Stimulated activated CD4-positive, alpha-beta T cell treated with anti-CD3 and anti-CD28 coated beads, Interleukin-12 subunit alpha, Interleukin-12 subunit beta, amount 100 ng/mL, for 48 hours (primary cell): ENCODE measurements at places on chromosomes 5 and 9.

- no peak for DNase-seq
These were observed 33.5 kb downstream of the ANXA2R start for GRCh38 chr5:43006424-43007202.

DNA sequence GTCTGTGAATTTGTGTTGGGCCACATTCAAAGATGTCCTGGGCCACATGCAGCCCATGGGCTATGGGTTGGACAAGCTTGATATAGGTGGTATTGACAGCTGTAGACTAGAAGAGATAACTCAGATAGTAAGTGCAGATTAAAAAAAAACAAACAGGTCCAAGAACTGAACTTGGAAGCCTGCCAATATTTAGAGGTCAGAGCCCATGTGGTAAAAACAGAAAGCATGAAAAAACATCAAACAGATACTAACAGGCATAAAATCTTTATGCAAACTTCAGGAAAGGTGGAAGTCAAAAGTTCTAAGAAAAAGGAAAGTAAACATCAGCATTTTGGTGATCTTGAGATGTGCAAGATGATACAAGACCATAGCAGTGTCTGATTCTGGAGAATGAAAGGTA, 155.1 kb upstream of the NR4A3 start:
- DNase-seq = no peak

DNA sequence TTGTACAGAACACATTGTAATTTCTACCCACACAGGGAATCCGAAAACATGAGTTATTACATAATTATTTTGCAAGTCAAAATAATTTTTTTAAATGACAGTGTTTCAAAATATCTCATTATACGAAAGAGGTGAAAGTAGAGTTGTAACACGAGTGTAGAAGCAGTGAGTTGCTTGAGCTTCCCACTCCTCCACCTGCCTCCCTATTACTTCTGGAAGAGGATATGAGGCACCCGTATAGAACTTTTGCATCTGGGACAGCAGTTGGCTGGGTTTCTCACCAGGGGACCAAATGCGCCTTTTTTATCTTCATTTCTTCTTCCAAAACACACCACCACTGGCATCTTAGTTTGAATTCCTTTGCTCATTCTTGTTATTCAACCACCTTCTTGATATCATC, 779.0 kb upstream of the COX7C start:
- no peak for DNase-seq

- no peak for DNase-seq
These were observed 4.8 kb upstream of the SLC2A8 start for GRCh38 chr9:127392166-127392565.

DNA sequence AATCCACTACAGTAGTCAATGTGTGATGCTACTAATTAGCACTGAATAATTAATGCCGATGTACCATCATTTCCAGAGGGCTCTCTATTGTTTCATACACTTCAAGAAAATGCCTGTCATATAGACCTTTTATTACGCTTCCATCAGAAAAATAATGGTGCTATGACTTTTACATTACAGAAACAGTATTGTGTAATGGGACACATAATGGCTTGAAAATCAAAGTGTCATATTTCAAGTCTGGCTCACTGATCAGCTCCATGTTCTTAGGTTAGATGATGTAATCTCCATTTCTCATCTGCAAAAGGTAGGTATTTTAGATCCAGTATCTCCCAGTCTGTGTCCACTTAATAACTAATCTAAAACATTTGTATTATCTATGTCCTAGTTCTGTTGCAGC, 990.6 kb upstream of the TYRP1 start:
- no peak for DNase-seq

GRCh38 chr5:4625206-4625896, 514.8 kb upstream of the ADAMTS16 start:
- DNase-seq = no peak

- no peak for DNase-seq
These were observed 55.3 kb upstream of the CLINT1 start for GRCh38 chr5:157914151-157914788.

DNA sequence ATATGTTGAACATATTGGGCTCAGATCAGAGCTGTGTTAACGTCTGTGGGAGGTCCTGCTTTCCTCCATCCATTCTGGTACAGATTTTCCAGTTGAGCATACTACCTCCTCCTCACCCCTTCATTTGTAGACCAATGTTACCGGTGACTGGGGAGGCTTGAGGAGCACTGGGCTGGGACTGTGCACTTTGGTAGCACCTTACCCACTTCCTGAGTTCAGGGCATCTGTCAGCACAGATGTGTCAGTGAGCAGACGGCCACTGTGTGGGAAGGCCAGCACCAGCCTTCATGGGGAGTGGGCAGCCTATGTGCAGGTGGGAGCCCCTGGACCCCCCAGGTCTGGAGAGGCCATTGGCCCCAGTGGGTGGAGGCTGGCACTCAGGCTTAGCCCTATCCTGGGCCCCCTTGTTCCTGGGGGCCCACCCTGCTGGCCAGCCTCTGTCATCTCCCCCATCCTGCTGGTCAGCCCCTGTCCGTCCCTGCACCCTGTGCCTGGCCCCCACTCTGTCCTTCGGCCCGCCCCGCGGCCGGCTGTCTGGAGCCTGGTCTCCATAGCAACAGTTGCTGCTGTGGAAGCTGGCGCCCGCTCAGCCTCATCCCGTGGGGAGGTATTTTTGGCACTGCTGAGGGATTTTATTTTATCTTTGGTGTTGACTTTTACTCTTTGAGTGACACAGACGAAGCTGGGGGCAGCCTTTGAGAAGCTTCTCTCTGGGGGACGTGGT, 21.3 kb downstream of the WNK2 start:
- DNase-seq = no peak

- DNase-seq = no peak
These were observed 89.2 kb upstream of the CAST start for GRCh38 chr5:96572864-96573512.

DNA sequence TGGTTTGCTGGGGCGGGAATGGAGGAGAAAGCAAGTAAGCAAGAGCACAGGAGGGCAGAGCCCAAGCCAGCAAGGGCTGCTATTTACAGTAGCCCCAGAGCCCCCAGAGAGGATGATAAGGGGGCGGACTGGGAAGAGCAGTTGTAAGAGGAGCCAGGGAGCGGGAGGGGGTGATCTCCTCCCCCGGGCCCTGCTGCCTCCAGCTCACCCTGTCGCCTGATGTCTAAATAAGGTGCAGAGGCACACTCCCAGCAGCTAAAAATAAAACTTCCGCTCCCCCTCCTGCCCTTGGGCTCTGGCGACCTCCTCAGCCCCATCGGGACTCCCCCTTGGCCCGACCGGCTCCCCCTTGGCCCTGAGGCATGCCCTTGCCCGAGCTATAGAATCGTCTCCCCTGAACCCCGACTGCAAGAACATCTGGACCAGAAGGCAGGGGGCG, 14.4 kb upstream of the CCDC69 start:
- no peak for DNase-seq

DNA sequence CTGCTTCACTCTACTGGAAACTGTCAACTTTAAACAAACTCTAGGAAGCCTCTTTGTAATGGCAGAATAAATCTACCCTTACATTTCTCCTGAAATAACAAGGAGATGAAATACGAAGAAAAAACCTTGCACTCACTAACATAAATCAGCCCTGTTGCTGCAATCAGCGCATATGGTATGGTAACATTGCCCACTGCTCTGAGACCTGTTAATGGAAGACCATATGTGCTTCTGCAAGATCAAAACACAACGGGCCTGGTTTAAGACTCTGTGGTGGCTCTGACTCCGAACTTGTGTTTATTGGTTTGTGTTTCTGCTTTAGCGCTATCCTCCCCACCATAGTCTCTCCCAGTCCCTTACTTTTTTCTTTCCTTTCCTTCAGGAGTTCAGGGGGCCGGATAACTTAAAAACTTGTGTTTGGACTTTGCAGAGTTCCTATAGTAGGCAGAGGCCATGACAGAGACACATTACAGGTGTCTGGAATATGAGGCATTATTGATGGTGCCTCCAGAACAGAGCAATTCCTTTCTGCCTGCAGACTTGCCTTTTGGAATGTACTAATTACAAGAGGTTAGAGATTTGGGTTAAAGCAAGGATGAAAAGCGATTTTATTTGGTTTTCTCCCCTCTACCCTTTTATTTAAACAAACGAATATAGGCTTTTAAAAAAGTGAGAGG, 110.8 kb downstream of the PSAT1 start:
- no peak for DNase-seq

DNA sequence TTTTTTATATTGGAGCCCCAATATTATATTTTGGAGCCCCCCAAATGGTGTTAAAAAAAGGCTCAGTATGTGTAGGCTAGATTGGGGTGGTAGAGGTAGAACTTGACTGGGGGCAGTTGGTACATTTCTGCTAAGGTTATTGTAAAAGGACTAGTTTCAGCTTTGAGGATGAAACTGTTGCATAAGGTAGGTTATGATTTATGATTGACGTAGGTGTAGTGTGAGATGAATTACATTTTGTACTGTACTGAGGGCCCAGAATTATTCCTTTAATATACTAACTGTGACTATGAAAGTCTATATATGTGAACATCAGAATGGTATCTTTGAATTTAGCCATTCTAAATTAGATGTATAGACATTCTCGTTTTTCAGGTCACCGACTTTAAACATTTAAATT, 3.6 kb downstream of the RIC1 start:
- DNase-seq = no peak

DNA sequence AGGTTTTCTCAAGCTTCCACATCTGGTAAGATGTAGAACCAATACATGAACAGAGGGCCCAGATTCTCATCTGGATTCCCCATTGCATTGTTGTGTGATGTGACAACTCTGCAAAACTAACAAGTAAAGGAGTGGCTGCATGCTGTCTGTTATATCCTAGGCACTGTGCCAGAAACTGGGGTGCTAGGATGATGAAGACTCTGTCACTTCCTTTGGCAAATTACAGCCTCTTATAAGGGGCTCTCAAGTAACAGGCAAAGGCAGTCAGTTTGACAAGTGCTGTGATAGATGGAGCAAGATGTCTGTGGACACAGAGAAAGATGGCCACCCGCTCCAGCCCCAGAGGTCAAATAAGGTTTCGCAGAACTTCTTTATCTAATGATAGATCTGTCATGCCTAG, 115.7 kb downstream of the PAPPA start:
- no peak for DNase-seq

GRCh38 chr5:72206160-72206559, 98.9 kb downstream of the MAP1B start:
- DNase-seq = no peak

- DNase-seq = no peak
These were observed 957.3 kb downstream of the CDH12 start for GRCh38 chr5:21895766-21896350.

GRCh38 chr9:136944519-136945332, at the start of the genes C8G and FBXW5:
Gene C8G, plus strand, starts transcription at chr9:136945243. Its CDS starts 78 bp downstream, at chr9:136945321.
Gene FBXW5, minus strand, starts transcription at chr9:136944738. Its CDS starts 655 bp downstream, at chr9:136944083.
- DNase-seq = peak; percentile 90

- DNase-seq = no peak
These were observed 104.4 kb upstream of the GNA14 start for GRCh38 chr9:77752554-77752953.

DNA sequence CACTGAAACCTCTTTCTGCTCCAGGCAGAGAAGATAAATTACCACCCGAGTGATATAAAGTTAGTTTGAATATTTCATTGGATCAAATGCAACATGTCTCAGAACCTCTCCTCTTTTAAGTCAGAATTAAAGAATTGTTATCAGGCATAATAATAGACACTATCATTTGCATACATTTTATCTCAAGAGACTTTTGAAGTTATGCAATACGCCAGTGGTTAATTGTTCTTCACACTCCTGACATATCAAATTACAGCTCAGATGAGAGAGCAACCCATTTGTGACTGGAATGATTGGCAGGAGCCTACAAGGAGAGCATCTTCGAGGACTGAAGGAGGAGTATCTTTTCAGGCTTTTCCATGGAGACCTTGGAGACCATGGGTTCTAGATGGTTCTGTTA, 452.2 kb downstream of the KDM4C start:
- DNase-seq = no peak

- DNase-seq = no peak
These were observed 50.2 kb upstream of the VDAC1 start for GRCh38 chr5:134055015-134055414.

DNA sequence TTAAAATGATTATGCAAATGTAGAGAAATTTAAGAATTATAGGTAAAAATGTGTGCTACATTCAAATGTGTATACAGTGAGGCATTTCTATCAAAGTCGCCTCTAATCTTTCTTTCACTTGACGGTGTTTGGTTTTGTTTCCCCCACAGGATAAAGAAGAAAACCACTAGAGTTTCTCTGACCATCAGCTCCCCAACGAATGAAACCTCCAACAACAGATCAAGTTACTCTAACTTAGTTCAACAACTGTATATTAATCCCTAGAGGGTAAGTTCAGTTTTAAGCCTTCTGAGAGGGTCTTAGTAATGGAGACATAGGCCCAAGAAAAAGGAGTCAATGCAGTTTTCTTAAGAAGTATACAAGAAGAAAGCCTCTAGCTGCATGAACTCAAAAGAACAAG, 11.5 kb upstream of the MYOT start:
- no peak for DNase-seq

DNA sequence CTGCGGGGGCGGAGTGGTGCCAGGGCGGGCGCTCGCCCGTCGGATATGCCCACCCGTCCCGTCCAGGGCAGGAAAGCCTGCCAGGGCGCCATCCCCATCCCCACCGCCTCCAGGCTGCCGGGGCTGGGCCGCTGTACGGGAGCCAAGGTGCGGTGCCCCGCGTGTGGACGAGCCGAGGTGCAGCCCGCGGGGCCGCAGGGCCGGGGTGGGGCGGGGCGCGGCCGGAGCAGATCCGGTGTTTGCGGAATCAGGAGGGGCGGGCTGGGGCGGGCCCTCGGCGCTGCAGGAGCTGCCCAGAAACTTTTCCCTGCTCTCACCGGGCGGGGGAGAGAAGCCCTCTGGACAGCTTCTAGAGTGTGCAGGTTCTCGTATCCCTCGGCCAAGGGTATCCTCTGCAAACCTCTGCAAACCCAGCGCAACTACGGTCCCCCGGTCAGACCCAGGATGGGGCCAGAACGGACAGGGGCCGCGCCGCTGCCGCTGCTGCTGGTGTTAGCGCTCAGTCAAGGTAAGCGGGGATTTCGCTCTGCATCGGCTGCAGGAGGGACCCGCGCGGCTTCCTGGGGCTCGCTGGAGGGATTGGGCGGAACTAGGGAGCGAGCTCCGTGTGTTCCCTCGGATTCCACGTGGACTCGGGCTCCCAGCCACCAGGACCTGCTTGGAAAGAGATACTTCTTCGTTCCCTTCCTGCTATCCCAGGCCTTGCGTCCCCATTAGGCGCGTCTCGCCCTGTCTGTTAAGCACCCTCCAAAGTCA, at the start of gene ITGA2:
TSS of gene ITGA2 (plus strand) at position 328 of the 756 bp plus-strand sequence. CDS start at position 445, 117 bp downstream.
- DNase-seq = no peak

DNA sequence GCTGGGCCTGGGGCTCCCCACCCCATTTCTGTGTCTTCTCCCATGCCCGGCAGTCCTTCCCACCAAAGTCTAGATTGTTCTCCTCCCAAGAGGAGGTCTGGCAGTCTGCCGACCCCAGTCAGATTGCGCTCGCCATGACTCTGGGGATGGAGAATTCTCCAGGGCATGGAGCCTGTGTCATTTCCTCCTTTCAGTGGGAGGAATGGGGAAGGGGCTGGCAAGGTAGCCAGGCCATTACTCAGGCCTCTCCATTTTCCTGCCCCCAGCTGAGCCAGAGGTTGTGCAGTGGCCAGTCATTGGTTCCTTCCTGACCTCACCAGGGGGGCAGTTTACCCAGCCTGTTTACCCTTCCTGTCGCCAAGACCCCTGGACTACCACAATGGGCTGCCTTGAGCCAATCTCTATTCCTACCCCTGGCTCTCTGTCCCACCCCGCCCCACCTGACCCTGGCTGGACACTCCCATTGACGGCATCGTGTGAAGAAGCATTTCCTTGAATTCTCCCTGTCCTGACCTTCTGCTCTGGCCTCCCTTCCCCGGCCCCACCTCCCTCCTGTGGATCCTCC, 628 bp downstream of the SYNPO start:
- DNase-seq = no peak
